ENCODE measurements at places on chromosomes 11 and 22. TPM values are rescaled to one million over a fixed set of nuclear protein-coding genes. Genes with fewer than 3 reads are reported as not detected.

CSKMT gene
- 19.8 TPM for total RNA-seq

- H3K36me3 ChIP-seq = no peaks in the 10 kb centered on the region
- peaks cover 8% of the 10 kb centered on the region for H3K4me1 ChIP-seq
- no peak overlapping the region for H3K4me3 ChIP-seq
- H3K27me3 ChIP-seq = no peaks in the 10 kb centered on the region
These were observed 39.4 kb downstream of the TRIM29 start for GRCh38 chr11:120098503-120099020.

XKR3 gene
- total RNA-seq = not detected

GRCh38 chr22:30856741-30857502 is 111.7 kb downstream of the MORC2 start:
- peak; percentile 75 for DNase-seq
- no peak overlapping the region for H3K27ac ChIP-seq
- H3K36me3 ChIP-seq = no peaks in the 10 kb centered on the region
- peaks cover 2% of the 10 kb centered on the region for H3K4me1 ChIP-seq
- H3K27me3 ChIP-seq = no peaks in the 10 kb centered on the region
- no peak overlapping the region for H3K4me3 ChIP-seq

- H3K27ac ChIP-seq = no peak overlapping the region
- H3K4me1 ChIP-seq = no peaks in the 10 kb centered on the region
- no peak overlapping the region for H3K4me3 ChIP-seq
- no peak for DNase-seq
- H3K36me3 ChIP-seq = no peaks in the 10 kb centered on the region
These were observed 321.2 kb downstream of the GUCY1A2 start for GRCh38 chr11:106697058-106697457.

DNA sequence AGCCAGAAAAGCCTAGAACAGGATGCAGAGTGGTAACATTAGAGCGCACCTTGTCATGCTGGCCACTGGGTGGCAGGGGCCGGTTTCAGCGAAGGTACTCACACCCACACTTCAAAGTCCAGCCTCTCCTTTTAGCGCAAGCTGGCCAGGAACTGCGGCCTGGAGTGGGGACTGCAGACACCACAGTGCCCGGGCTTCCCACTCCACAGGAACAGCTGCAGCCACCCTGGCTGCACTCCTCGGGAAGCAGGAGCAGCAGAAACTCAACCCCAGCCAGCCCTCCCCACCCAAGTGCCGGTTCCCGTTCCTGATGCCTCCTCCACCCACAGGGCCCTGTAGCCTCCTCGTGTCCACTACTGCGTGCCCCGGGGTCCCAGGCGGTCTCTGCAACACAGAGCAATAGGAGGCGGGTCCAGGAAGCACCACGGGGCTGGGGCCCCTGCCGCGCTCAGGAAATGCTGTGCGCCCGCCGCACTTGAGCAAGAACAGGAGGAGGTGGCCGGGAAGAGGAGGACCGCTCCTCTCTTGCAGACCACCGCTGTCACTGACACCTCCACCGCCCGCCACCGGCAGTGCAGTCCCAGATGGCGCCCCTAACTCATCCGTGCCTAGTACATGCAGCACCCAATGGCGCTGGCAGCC is 2.2 kb downstream of the RFPL2 start:
- H3K27me3 ChIP-seq = no peaks in the 10 kb centered on the region
- peaks cover 12% of the 10 kb centered on the region for H3K4me1 ChIP-seq
- H3K36me3 ChIP-seq = no peaks in the 10 kb centered on the region
- no peak overlapping the region for H3K27ac ChIP-seq
- DNase-seq = peak; percentile 43

GAB4 gene
- not detected for total RNA-seq

SHISAL1 gene
- total RNA-seq = 0.49 TPM

DNA sequence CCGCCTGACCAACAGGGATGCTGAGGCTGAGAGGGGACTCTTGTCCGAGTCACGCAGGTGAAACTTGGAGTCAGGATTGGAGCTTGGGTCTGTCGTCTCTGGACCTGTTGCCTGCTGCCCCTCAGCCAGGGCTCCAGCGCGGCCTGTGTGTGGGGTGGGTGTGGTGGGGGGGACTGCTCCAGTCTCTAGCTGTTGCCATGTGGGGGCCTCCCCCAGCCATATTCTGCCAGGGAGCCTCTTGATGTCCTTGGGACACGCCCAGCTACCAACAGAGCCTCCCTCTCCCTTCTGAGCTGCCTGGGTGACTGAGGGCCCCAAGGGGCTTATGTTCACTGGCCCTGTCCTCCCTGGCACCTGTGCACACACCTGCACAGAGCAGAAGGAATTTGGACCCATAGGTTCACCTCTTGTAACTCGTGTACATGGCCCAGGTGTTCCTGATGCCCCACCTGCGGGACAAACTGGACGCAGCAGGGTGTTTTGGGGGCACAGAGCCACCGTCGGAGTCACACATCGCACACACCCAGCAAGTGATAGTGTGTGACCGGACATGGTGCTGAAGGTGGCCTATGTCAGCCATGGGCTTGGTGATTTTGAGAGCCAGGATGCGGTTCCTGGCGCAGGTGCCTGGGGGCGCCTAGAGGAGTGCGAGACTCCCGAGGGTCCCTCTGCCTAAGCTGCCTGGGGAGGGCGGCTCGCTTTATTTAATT is 252.3 kb downstream of the TBC1D22A start:
- no peak for DNase-seq
- H3K27me3 ChIP-seq = no peaks in the 10 kb centered on the region
- H3K36me3 ChIP-seq = no peaks in the 10 kb centered on the region
- peaks cover 9% of the 10 kb centered on the region for H3K4me1 ChIP-seq

- DNase-seq = peak; percentile 84
- H3K27me3 ChIP-seq = no peaks in the 10 kb centered on the region
- no peak overlapping the region for H3K4me3 ChIP-seq
- H3K4me1 ChIP-seq = no peaks in the 10 kb centered on the region
These were observed 52.0 kb downstream of the KCNJ1 start for GRCh38 chr11:128814856-128815705.

GRCh38 chr11:2891326-2892214 is 6.0 kb upstream of the CDKN1C start:
- H3K27me3 ChIP-seq = no peaks in the 10 kb centered on the region
- H3K27ac ChIP-seq = no peak overlapping the region

All from lung (tissue), 17 donors.